ENCODE measurements at places on chromosomes 6 and 20.
A peak's percentile ranks its signal among the peaks of the same experiment; 100 is the strongest.

DNA sequence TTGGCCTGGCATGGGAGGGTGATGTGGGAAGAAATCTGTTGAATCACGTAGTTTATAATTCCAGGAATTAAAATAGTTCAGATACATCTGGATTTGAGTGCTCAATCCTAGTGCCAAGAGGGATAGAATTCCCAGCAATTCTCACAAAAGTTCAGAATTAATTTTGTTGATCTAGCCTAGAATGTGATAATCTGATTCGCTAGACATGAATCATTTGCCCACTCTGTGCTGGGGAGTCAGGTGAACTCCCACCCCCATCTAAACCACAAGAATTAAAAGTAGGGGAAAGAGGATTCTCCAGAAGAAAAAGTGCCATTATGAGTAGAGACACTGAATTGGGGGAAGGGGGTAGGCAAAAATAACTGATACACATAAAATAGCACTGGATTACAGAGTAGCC is 85.0 kb downstream of the LIN28B start:
- no peaks in the 10 kb centered on the region for H3K27me3 ChIP-seq
- no peaks in the 10 kb centered on the region for H3K4me1 ChIP-seq
- DNase-seq, result no peak
- H3K27ac ChIP-seq, result no peak overlapping the region

GRCh38 chr20:12053353-12053752 is 135.7 kb downstream of the BTBD3 start:
- DNase-seq, result no peak
- H3K27me3 ChIP-seq, result no peaks in the 10 kb centered on the region

GRCh38 chr6:160101277-160102205 is 20.1 kb upstream of the SLC22A1 start:
- peaks cover 22% of the 10 kb centered on the region for H3K4me1 ChIP-seq
- H3K36me3 ChIP-seq, result peaks cover 27% of the 10 kb centered on the region
- H3K27me3 ChIP-seq, result no peaks in the 10 kb centered on the region
- H3K27ac ChIP-seq, result peak overlapping the region; percentile 63
- DNase-seq, result no peak

DNA sequence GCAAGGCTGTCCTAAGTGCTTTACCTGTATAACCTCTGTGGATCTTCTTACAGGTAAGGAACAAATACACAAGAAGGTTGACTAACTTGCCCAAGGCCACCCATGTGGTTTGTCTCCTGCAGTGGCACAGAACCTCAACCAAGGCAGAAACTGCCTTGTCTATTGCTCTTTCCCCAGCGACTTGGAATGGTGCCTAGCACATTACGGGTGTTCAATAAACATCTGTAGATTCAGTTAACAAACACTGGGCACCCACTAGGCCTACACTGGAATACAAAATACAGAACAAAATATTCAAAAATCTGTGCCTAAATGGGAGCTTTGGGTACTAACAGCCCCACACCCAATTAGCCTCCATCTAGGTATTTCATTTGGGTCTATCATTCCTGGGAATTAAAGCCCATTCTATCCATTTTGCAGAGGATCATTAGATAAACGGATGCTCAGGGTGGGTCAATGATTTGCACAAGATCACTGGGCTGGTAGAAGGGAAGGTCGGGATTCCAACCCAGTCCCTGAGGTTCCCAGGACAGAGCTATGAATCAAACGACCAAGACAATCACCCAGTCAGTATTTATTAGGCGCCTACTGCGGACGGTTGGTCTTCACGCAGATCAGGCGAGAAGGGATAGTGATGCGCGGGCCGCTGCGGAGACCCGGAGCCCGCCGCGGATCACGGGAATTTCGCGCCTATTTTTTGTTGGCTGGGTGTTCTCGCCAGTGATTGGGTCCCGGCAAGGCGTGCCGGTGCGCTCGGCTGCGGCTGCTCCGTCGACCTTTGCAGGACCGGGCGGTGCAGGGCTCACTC is at the start of gene STK35:
TSS of gene STK35 (plus strand) at position 771 of the 808 bp plus-strand sequence. CDS start 55 bp downstream, outside the sequence.
- peak within 1 kb of the TSS; percentile 99 for H3K27ac ChIP-seq
- H3K27me3 ChIP-seq, result no peaks in the 10 kb centered on the region
- H3K4me1 ChIP-seq, result no peaks in the 10 kb centered on the region
- no peaks in the 10 kb centered on the region for H3K36me3 ChIP-seq
- peak within 1 kb of the TSS; percentile 84 for H3K4me3 ChIP-seq

- H3K27me3 ChIP-seq, result no peaks in the 10 kb centered on the region
- no peak for DNase-seq
- no peak overlapping the region for H3K27ac ChIP-seq
- H3K4me3 ChIP-seq, result no peak overlapping the region
These were observed 46.1 kb upstream of the TMEM217 start for GRCh38 chr6:37303891-37304503.

- no peaks in the 10 kb centered on the region for H3K27me3 ChIP-seq
- no peaks in the 10 kb centered on the region for H3K36me3 ChIP-seq
- H3K4me3 ChIP-seq, result no peak overlapping the region
- peaks cover 9% of the 10 kb centered on the region for H3K4me1 ChIP-seq
These were observed 13.7 kb upstream of the TBC1D22B start for GRCh38 chr6:37243816-37244370.

DNA sequence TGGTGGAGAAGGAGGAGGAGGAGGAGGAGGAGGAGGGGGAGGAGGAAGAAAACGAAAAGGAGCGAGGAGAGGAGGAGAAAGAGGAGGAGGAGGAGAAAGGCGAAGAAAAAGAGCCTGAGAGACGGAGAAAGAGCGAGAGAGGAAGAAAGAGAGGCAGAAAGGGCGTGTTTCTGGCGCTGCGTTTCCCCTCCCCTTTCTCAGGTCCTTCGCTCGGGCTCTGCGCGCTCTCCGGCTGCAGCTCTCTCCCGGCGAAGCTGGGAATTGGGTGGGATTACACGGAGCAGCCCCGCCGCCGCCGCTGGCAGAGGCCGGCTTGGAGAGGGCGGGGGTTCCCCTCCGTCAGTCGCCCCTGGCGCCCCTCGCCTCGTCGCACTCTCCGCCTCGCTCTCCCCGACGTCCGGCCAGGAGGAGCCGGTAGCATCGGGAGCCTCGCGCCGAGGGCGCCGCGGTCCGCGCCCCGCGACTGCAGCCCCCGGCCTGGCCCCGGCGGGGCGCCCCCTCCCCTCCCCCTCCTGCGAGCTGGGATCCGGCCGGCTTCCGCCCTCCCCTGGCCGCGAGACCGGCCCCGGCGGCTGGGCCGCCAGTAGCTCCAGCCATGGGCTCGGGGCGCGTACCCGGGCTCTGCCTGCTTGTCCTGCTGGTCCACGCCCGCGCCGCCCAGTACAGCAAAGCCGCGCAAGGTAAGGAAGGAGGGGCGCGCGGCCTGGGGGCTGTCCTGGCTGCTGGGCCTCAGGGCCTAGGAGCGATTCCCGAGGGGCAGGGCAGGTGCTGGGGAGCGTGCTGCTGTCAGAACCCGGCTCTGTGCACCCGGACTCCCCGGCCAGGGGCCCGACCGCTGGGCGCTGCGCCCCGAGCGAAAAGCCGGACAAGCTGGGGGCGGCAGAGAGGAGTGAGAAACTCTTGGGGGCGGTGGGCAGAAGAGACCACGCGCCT is at the start of gene SCUBE3:
TSS of gene SCUBE3 (plus strand) at position 133 of the 933 bp plus-strand sequence. CDS start at position 596, 463 bp downstream.
- peak within 1 kb of the TSS; percentile 83 for H3K27ac ChIP-seq
- peak within 1 kb of the TSS; percentile 94 for H3K4me3 ChIP-seq
- H3K4me1 ChIP-seq, result peaks cover 23% of the 10 kb centered on the region

DNA sequence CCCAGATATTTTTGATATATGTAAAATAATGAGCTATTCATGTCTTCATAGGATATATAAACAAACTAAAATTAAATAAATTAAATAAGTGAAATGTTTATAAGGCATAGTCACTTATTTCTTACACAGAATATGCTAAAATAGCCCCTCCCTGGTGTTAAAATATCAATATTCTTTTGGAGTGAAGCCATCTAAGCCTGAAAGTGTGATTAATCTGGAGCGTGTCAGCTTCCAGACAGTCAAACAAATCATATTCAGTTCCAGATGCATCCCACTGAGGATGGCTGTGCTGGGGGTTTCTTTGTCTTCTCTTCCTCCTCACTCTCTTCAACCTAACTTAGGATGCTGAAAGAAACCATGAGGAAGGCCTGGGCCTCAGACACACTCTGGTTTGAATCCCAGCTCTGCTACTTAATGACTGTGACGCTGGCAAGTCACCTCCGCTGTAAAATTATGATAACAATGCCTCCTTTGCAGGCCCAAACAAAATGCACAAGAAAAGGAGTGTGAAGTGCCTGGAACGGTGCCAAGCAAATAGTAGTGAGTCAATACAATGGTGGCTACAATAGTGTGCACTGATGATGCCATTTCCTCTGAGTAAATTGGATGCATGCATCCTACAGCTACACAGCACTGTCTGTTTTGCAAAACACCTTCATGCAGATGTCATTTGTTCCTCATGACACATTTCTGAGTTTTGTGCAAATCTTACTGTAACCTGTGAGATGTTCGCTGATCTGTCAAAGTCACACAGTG is 161.4 kb downstream of the FOXC1 start:
- no peak overlapping the region for H3K27ac ChIP-seq
- H3K27me3 ChIP-seq, result no peaks in the 10 kb centered on the region
- no peak overlapping the region for H3K4me3 ChIP-seq
- no peak for DNase-seq
- H3K4me1 ChIP-seq, result peaks cover 14% of the 10 kb centered on the region

DNA sequence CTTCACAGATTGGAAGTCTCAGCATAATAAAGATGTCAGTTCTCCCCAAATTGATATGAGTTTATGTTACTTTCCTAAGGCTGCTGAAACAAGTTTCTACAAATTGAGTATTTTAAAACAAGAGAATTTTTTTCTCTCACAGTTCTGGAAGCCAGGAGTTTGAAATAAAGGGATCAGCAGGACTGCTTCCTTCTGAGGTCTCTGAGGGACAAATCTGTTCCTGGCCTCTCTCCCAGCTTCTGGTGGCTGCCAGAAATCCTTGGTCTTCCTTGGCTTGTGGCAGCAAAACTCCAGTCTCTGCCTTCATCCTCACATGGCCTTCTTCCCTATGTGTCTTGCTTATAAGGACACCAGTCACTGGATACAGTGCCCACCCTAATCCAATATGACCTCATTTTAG is 136.1 kb downstream of the TFAP2A start:
- DNase-seq, result no peak
- H3K27me3 ChIP-seq, result no peaks in the 10 kb centered on the region
- no peaks in the 10 kb centered on the region for H3K4me1 ChIP-seq

DNA sequence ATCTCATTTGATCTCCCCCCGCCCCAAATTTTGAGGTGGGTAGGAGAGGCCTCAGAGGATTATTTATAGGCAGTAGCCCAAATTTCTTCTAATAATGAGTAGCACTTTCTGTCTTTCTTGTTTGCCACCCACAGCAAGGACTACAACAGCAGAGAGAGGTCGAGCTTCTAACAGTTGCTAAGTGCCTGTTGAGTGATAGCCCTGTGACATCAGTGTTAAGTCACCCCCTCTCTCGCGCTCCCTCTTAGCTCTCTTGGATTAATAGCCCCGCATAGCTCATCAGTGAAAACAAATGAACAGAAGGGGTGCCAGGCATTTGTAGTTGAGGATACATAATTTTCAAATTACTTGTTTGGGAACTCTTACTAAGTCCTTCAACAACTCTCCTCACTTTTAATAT is 3.5 kb downstream of the ANKRD60 start:
- H3K4me1 ChIP-seq, result peaks cover 2% of the 10 kb centered on the region
- no peak for DNase-seq
- no peak overlapping the region for H3K4me3 ChIP-seq
- no peak overlapping the region for H3K27ac ChIP-seq
- H3K27me3 ChIP-seq, result no peaks in the 10 kb centered on the region
- H3K36me3 ChIP-seq, result no peaks in the 10 kb centered on the region

DNA sequence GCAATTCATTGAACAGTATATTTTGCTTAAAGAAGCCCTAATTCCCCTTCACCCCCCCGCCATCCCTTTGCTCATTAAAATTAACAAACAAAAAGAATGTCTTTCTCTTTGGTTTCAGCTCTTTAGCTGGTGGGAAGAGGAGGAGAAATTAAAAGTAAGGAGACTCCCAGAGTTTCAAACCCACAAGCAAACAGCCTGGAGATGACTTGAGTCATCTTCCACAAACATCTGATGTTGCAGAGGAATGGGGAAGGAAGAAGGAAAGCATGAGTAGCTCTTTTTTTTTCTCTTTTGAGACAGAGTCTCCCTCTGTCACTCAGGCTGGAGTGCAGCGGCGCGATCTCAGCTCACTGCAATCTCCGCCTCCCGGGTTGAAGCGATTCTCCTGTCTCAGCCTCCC is 189.6 kb downstream of the ADAT2 start:
- H3K4me1 ChIP-seq, result no peaks in the 10 kb centered on the region
- no peaks in the 10 kb centered on the region for H3K27me3 ChIP-seq
- DNase-seq, result no peak
- H3K36me3 ChIP-seq, result no peaks in the 10 kb centered on the region
- no peak overlapping the region for H3K27ac ChIP-seq

DNA sequence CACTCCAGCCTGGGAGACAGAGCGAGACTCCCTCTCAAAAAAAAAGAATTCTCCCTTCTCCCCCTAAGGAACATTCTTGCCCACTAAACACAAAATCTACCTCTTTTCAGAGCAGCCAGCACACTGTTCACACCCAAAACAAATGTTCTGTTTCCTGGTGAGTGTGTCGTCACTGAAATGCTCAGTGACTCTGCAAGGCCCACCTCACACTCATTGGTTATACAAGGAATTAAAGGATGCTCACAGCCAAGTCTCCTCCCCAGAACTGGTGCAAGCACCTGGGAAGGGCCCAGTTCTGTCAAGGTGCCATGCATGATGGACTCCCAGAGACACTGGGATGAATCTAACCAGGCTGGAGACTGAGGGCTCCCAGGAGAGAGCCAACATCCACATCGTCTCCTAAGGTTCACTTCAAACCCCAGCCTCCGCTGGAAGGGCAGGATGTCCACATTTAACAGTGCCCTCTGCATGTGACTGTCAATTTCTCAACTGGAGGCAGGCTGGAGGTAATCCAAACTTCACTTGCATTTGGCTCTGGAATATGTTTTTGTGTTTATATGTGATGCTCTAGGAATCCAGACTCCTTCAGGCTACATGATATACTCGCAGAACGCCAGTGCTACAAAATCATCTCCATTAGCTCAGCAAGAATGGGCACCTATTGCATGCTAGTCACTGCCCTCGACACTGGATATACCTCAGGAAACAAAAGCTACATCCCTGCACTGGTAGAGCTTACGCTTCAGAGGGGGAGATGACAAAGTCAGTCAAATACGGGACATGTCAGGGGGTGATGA is 7.1 kb downstream of the RRBP1 start:
- H3K4me3 ChIP-seq, result no peak overlapping the region
- no peak for DNase-seq
- H3K27ac ChIP-seq, result no peak overlapping the region

- no peak for DNase-seq
- H3K27me3 ChIP-seq, result no peaks in the 10 kb centered on the region
- no peak within 1 kb of the TSS for H3K4me3 ChIP-seq
- no peaks in the 10 kb centered on the region for H3K4me1 ChIP-seq
- H3K27ac ChIP-seq, result no peak within 1 kb of the TSS
These were observed at the start of gene GSTA5 for GRCh38 chr6:52840763-52841585. Gene GSTA5, minus strand, starts transcription at chr6:52840813.

GRCh38 chr6:118537574-118537973 is 10.5 kb upstream of the PLN start:
- no peak for DNase-seq
- no peaks in the 10 kb centered on the region for H3K27me3 ChIP-seq
- no peaks in the 10 kb centered on the region for H3K36me3 ChIP-seq
- peaks cover 39% of the 10 kb centered on the region for H3K4me1 ChIP-seq
- no peak overlapping the region for H3K4me3 ChIP-seq

DNA sequence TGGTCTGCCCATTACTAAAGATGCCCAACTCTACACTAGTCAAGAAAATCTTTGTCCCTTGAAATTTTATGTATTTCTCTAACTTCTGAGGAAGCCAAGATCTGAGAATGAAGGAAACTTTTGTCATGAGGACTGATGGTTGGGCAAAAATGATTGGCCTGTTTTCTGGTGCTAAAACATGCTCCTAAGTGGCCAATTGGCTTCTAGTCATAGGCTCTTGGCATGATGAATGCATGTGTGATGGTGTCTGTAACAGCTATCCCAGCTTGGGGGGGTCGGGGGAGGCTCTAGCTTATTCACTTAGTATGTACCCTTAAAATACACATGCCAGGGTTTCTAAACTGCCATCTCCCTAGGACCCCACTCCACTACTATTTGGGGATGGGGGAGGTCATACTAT is 228.6 kb downstream of the ZNF217 start:
- H3K4me1 ChIP-seq, result no peaks in the 10 kb centered on the region
- H3K27me3 ChIP-seq, result no peaks in the 10 kb centered on the region
- no peaks in the 10 kb centered on the region for H3K36me3 ChIP-seq

Measured in ascending aorta (tissue), 2 donors.